ENCODE measurements at places on chromosomes 16 and 17.

- DNase-seq: no peak
These were observed 238.2 kb downstream of the KCNJ2 start for GRCh38 chr17:70407506-70407905.

DNA sequence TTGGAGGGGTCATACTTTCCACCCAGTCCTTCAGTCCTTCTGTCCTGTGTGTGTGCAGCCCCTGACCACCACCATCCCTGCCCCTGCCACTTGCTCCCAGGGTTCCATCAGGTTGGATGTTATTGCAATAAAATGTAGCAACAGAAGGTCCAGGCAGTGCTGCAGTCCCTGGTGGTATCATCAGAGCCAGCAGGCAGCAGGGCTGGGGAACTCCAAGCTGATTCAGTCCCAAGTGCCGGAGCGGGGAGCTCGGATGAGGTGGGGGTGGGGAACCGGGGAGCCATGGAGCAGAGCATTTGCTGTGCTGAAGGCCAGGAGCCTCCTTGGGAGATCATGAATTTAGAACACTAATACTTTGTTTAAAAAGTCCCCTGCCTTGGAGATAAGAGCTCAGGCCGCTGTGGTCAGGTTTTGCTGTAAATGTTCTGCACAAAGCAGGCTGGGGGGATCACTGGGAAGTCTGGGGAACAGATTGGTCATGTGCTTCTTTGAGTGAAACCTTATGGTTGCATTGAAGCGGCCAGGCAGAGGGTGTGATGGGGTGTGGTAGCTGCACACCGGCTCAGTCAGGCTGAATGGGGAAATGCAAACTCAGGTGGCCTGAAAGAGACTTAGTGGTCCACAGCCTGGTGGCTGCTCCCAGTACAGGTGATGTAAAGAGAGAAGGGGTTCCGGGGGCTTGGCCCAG lies 225.9 kb downstream of the SEC14L1 start:
- DNase-seq: no peak

- no peak for DNase-seq
These were observed 5.1 kb downstream of the INPP5K start for GRCh38 chr17:1511290-1511689.

- no peak for DNase-seq
These were observed 64.6 kb downstream of the CDK5R1 start for GRCh38 chr17:32551186-32551955.

DNA sequence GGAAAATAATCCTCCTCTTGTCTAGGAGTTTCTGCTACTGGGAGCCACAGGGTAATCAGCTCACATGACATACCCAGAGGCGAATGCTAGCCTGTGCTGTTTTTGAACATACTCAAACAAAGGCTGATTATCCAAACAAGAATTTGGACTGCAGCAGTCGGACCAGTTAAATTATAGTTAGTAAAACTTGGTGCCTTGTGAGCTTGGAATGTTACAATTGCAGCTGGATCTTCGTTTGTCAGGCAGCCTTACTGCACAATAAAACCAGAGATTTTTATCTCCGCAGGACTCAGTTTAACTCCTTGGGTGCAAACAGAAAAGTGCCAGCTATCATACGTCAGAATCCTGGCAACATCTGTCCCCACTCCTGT lies 163.8 kb upstream of the TBX2 start:
- no peak for DNase-seq

DNA sequence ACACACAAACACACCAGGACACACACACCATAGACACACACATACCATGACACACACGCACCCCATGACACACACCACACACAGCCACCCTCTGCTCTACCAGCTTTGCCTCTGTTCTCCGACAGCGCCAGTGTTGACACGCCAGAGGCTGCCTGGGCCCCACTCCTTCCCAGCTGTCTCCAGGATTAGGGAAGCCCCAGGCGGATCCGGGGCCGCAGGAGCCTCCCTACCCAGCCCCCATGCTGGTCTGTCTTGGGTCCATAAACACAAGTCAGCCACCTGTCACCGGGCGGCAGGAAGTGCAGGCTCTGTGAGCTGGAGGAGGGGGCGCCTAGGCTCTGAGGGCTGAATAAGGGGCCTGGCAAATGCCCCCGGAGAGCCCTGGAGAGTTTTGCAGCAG lies 10.5 kb downstream of the TBC1D16 start:
- DNase-seq: no peak

DNA sequence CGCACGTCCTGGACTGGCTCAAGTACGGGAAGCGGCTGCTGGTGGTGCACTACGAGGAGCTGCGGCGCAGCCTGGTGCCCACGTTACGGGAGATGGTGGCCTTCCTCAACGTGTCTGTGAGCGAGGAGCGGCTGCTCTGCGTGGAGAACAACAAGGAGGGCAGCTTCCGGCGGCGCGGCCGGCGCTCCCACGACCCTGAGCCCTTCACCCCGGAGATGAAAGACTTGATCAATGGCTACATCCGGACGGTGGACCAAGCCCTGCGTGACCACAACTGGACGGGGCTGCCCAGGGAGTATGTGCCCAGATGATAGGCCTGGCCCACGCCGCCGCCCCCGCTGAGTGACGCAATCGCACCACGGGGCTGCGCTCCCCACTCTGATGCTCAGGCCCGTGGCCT lies 50.2 kb downstream of the WSCD1 start:
- DNase-seq: no peak

DNA sequence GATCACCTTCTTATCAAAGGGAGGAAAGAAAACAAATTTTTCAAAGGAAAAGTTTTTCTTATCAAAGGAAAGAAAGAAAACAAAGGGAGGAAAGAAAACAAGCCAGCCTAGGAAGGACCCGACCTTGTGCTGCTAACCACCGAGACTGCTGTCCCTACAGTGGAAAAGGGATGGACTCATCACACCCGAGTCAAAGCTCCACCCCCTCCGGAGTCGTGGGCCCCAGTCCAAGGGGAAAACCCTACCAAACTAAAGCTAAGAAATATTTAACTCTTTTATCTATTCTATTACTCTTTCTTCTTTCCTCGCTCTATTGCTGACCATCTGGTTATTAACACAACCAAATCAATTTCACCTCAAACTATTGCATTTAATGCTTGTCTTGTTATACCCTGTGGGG lies 6.1 kb upstream of the ENDOV start:
- DNase-seq: no peak
